ENCODE measurements at places on chromosomes 2 and 18. TPM values are rescaled to one million over a fixed set of nuclear protein-coding genes. Genes with fewer than 3 reads are reported as not detected.

DNA sequence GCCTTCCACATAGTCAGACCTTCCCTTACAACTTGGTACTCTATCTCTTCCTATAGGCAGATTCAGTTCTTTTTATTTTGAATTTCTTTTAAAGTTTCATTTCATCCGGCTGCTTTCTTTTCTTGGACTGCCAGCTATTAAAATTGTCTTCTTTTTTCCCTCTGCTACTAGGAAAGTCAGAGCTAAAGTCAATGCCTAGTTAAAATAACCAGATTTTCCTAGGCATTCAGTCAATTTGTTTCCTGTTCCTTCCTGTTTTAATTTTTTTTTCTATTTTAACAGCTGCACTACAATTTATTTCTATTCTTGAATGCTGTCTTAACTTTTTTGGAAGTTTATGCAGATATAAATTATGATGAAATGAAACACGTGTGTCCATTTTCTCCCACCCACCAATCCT, 84.8 kb downstream of the EVA1A start:
- no peaks in the 10 kb centered on the region for H3K36me3 ChIP-seq
- H3K4me1 ChIP-seq = no peaks in the 10 kb centered on the region
- no peak overlapping the region for H3K27ac ChIP-seq
- DNase-seq = no peak
- H3K27me3 ChIP-seq = peaks cover 8% of the 10 kb centered on the region

GRCh38 chr2:172937884-172938712, 137.5 kb upstream of the MAP3K20 start:
- no peak overlapping the region for H3K4me3 ChIP-seq
- H3K27me3 ChIP-seq = no peaks in the 10 kb centered on the region
- DNase-seq = no peak
- peaks cover 4% of the 10 kb centered on the region for H3K4me1 ChIP-seq
- no peak overlapping the region for H3K27ac ChIP-seq
- peaks cover 6% of the 10 kb centered on the region for H3K36me3 ChIP-seq

DNA sequence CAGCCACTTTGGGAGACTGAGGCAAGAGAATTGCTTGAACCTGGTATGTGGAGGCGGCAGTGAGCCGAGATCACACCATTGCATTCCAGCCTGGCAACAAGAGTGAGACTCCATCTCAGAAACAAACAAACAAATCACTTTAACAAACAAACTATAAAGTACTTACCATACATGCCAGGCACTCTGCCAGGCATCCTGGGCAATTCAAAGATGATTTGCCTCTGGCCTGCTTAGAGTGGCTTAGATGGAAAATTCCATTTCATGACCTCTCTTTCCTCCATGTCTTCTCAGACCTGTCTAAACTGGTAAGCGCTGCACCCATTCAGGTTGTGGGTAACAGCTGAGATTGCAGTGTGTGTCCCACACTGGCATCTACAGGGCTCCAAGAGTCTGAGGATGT, 273.2 kb downstream of the BCL2 start:
- peaks cover 11% of the 10 kb centered on the region for H3K4me1 ChIP-seq
- peaks cover 7% of the 10 kb centered on the region for H3K27me3 ChIP-seq
- H3K4me3 ChIP-seq = no peak overlapping the region

DNA sequence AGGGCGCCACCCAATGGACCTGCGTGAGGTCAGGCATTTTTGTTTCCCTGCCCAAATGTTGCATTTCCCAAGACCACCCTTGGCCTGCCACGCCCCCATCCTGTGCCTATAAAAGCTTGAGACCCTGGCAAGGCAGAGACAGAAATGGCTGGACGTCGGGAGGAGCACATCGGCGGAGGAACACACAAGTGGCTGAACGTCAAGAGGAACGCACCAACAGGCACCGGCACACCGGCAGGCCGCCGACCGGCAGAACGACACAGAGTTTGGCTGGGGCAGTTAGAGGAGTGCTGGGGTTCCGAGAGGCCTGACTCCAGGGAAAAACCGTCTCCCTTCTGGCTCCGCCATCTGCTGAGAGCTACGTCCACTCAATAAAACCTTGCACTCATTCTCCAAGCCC, 35.9 kb downstream of the DCDC2C start:
- peaks cover 25% of the 10 kb centered on the region for H3K27me3 ChIP-seq
- no peak for DNase-seq
- H3K4me1 ChIP-seq = no peaks in the 10 kb centered on the region
- H3K4me3 ChIP-seq = no peak overlapping the region
- no peak overlapping the region for H3K27ac ChIP-seq

Gene IL36B
- total RNA-seq = not detected

DNA sequence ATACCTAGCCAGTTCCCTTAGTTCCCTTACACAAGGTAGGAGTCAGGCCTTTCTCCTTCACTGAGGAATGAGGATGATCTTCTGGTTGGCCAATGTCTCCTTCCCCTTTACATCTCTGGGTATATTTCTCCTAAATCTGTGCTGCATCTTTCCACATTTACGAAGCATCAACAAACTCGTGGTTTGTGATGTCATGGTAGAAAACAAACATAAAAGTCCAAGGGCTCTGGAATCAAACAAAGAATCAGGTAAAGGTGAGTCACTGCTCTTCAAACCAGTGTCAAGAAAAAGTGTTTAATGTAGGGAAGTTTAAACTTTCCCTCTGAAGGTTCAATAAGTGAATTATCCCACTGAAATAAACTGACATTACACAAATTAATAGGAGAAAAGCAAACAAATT, 122.9 kb downstream of the METTL8 start:
- H3K36me3 ChIP-seq = peaks cover 46% of the 10 kb centered on the region
- no peaks in the 10 kb centered on the region for H3K27me3 ChIP-seq
- no peak overlapping the region for H3K27ac ChIP-seq
- H3K4me3 ChIP-seq = no peak overlapping the region

Gene ONECUT2
- not detected for total RNA-seq

DNA sequence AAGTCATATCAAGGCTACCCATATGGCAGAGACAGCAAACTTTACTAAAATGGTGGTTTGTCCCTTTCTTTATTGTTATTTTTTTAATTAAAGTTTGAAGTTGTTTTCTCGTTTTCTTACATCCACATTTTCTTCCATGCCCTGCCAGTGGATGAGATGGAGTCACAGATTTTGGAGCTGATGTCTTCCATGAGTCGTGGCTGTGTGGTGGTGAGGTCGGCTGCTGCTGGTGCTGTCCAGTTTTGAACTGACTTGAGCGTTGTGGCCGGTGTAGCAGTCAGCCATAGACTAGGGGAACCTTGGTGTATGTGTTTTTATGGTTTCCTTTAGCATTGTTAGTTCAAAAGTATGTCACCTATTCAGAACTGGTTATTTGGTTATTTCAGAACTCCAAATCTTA, 182.8 kb downstream of the SH3RF3 start:
- peaks cover 3% of the 10 kb centered on the region for H3K4me1 ChIP-seq
- H3K27me3 ChIP-seq = no peaks in the 10 kb centered on the region
- no peaks in the 10 kb centered on the region for H3K36me3 ChIP-seq
- H3K27ac ChIP-seq = no peak overlapping the region
- no peak for DNase-seq

Gene FTCDNL1
- 3.4 TPM for total RNA-seq

- no peak for DNase-seq
- H3K36me3 ChIP-seq = no peaks in the 10 kb centered on the region
- no peak overlapping the region for H3K4me3 ChIP-seq
These were observed 118.9 kb upstream of the ARL4C start for GRCh38 chr2:234615643-234616356.

GRCh38 chr2:172698041-172698863, 37.4 kb upstream of the RAPGEF4 start:
- no peak overlapping the region for H3K4me3 ChIP-seq
- DNase-seq = peak; percentile 22
- H3K4me1 ChIP-seq = peaks cover 29% of the 10 kb centered on the region
- H3K27me3 ChIP-seq = no peaks in the 10 kb centered on the region
- peak overlapping the region; percentile 59 for H3K27ac ChIP-seq

- no peak for DNase-seq
- no peak overlapping the region for H3K4me3 ChIP-seq
- H3K36me3 ChIP-seq = no peaks in the 10 kb centered on the region
- H3K27ac ChIP-seq = no peak overlapping the region
- H3K4me1 ChIP-seq = peaks cover 2% of the 10 kb centered on the region
These were observed 34.1 kb upstream of the CTAGE1 start for GRCh38 chr18:22451796-22452195.

- peaks cover 2% of the 10 kb centered on the region for H3K4me1 ChIP-seq
- peaks cover 8% of the 10 kb centered on the region for H3K36me3 ChIP-seq
- no peak overlapping the region for H3K4me3 ChIP-seq
- no peak for DNase-seq
These were observed 277.7 kb downstream of the CAMKMT start for GRCh38 chr2:44639399-44639798.

GRCh38 chr2:112184121-112184520, 45.9 kb downstream of the FBLN7 start:
- no peaks in the 10 kb centered on the region for H3K27me3 ChIP-seq
- H3K4me1 ChIP-seq = peaks cover 60% of the 10 kb centered on the region
- DNase-seq = no peak
- peaks cover 33% of the 10 kb centered on the region for H3K36me3 ChIP-seq
- H3K27ac ChIP-seq = peak overlapping the region; percentile 86

Gene FN1
- total RNA-seq = 0.29 TPM

DNA sequence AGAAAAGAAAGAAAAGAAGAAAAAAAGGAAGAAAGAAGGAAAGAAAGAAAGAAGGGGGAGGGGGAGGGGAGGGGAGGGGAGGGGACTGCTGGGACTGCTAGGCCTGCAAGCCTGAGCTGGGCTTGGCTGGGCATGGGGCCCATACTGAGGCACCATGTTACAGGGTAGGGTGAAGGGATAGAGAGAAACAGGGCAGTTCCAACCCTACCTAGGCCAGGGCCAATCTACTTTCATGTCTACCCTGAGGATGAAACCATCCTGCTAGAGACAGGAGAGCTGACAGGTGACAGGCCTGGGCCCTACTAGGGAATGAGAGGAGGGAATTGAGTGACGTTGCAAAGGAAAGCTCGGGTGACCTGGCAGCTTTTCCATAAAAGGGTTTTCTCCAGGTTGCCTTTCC, 41.7 kb downstream of the TEX44 start:
- DNase-seq = no peak
- no peak overlapping the region for H3K4me3 ChIP-seq
- no peaks in the 10 kb centered on the region for H3K27me3 ChIP-seq
- H3K27ac ChIP-seq = no peak overlapping the region
- H3K4me1 ChIP-seq = no peaks in the 10 kb centered on the region

Gene TEX44
- not detected for total RNA-seq

GRCh38 chr2:169222665-169223064, 139.7 kb downstream of the LRP2 start:
- DNase-seq = no peak
- H3K4me1 ChIP-seq = peaks cover 4% of the 10 kb centered on the region
- H3K27me3 ChIP-seq = peaks cover 2% of the 10 kb centered on the region
- no peak overlapping the region for H3K4me3 ChIP-seq
- no peak overlapping the region for H3K27ac ChIP-seq
- H3K36me3 ChIP-seq = no peaks in the 10 kb centered on the region

Gene DNAJC27
- 4.2 TPM for total RNA-seq

Gene CDH2
- total RNA-seq = 0.10 TPM

All from activated naive CD8-positive, alpha-beta T cell treated with anti-CD3 and anti-CD28 coated beads for 36 hours (primary cell).